A549 treated with CORT108297 at 1 μM for 4 hours (cell line): ENCODE measurements at places on chromosomes 11 and 22. TPM values are rescaled to one million over a fixed set of nuclear protein-coding genes. Genes with fewer than 3 reads are reported as not detected.

Gene SLC22A9
- total RNA-seq, result not detected in 5 replicates

Gene DUSP8
- total RNA-seq, result 1.2 to 2.5 TPM (median 1.3 TPM) in 5 replicates

Gene RTN4RL2
- total RNA-seq, result 59.0 to 127 TPM (median 116 TPM) in 5 replicates

Gene NRIP3
- total RNA-seq, result 0.81 to 1.2 TPM (median 0.97 TPM) in 5 replicates

Gene SCGB2A2
- not detected in 5 replicates for total RNA-seq

Gene WNT7B
- total RNA-seq, result 87.1 to 129 TPM (median 125 TPM) in 5 replicates
